ENCODE measurements at places on chromosomes 16 and 17.

GRCh38 chr17:28427371-28427770 is 21.4 kb upstream of the SLC46A1 start:
- DNase-seq = no peak

DNA sequence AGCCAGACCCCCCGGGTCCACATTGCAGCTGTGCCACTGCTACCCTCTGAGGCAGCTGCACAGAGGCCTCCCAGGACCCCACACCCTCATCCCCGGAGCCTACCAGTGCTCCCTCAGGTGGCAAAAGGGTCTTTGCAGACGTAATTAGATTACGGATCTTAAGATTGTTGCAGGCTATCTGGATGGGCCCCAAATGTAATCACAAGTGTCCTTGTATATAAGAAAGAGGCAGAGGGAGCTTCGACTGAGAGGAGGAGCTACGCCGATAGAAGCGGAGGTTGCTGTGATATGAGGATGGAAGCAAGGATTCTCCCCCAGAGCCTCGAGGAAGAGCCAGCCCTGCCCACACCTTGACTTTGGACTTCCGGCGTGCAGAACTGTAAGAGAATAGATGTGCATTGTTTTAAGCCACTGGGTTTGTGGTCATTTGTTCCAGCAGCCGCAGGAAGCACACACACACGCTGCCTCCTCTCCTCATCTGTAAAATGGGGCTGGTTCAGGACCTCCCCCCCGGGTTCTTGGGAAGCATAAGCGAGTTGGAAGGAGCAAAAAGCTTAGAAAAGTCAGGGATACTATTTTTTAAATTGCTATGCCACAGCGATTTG is 10.5 kb upstream of the RAI1 start:
- DNase-seq = no peak

DNA sequence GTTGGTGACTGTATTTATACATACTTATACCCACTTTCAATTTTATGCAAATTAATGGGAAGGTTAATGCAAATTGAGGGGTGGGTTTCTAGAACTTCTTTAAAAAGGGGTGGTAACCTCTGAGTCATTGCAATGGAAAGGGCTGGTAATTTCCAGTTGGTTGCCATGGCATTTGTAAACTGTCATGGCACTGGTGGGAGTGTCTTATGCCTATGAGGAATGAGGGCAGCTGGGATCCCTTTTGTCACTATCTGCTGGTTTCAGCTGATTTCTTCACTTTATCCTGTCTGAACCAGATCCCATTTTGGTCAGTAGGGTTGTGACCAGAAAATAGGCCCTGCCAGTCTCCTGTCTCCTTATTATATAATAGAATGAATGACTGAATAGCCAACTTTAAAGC is 1006.7 kb upstream of the GOT2 start:
- no peak for DNase-seq

GRCh38 chr16:69324013-69324531 is 6.3 kb downstream of the PDF start:
- no peak for DNase-seq

DNA sequence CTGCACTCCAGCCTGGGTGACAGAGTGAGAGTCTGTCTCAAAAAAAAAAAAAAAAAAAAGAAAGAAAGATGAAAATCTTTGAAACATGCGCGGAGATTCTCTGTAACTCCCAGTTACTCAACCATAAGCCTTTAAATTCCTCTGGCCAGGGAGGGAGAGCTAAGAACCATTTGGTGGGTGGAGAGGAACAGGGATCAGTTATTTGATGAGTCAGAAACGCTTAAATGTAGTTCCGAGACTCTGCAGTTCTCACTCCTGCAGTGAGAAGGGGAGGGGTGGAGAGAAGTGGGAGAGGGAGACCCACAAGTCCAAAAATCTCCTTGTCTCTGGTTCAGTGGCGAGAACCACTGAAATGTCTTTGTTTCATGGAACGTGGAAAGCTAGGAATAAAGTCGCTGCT is 266.7 kb downstream of the SOX9 start:
- DNase-seq = no peak

GRCh38 chr17:59223813-59224212 is 3.5 kb downstream of the GDPD1 start:
- no peak for DNase-seq

DNA sequence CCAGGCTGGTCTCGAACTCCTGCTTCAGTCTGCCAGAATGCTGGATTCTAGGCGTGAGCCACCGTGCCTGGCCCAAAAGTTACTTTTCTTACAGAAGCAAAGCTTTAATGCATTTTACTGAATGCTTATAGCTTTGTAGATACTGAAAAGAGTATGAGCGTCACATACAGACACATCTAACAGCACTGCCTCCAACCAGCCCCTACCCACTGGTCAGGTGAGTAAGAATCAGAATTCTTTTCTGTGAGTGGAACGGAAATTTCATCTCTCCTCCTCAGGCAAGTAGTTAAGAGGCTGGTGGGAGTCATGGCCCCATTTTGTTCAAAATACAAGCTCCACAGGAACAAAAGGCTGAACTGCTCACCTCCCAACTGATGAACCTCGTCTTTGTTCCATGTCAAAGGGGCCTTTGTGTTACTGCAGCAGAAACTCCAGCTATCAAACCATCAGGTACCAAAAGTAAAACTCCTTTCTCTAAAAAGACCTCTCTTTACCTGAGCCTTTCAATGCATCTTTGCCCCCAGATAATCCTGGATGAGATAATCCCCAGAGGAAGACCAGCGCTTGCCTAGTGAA is 92.4 kb upstream of the RPH3AL start:
- DNase-seq = no peak

GRCh38 chr17:15466131-15466530 is 1.3 kb downstream of the CDRT4 start:
- DNase-seq = no peak

- DNase-seq = no peak
Measured at GRCh38 chr17:64092952-64093451, 36.9 kb downstream of the ERN1 start.

- no peak for DNase-seq
Measured at GRCh38 chr16:64167936-64168335, 953.9 kb downstream of the CDH11 start.

DNA sequence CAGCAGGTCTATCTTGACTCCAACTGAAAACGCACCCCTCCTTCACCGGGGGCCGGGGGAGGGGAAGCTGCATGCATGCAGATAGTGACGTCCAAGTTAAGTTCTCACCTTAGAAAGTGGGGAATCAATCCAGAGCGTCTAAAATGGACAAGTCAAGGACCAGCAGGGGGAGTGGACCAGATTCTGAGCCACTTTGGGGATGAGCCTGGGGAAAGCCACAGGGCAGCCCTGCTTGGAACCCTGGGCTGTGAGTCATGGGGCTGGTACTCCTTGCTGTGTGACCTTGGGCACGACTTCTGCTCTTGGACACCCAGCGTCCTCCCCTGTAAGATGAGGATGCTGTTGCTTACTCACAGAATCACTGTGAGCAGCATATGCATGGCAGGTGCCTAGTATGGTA is 9.1 kb downstream of the TNFRSF13B start:
- DNase-seq = no peak

Data from stimulated activated CD4-positive, alpha-beta T cell treated with anti-CD3 and anti-CD28 coated beads, Interleukin-2, amount 100 ng/mL, for 24 hours (primary cell).